ENCODE measurements at places on chromosomes 1 and 21.

DNA sequence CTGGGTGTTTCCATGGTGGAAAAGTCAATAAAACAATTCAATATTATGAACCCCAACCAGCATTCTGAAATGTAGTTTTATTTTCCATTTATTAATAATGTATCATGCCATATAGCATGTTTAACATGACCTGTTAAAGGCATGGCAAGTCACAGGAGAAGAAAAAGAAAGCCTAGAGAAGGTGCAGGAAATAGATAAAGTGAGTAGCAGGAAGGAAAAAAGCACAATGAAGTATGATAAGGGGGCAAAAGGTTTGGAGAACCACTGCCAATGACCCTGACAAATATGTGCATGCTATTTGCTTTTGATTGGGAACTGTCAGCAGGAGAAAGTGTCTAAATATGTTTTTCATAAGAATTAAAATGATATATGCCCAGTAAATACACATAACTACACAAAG lies 85.6 kb downstream of the HMCN1 start:
- no peak for DNase-seq

DNA sequence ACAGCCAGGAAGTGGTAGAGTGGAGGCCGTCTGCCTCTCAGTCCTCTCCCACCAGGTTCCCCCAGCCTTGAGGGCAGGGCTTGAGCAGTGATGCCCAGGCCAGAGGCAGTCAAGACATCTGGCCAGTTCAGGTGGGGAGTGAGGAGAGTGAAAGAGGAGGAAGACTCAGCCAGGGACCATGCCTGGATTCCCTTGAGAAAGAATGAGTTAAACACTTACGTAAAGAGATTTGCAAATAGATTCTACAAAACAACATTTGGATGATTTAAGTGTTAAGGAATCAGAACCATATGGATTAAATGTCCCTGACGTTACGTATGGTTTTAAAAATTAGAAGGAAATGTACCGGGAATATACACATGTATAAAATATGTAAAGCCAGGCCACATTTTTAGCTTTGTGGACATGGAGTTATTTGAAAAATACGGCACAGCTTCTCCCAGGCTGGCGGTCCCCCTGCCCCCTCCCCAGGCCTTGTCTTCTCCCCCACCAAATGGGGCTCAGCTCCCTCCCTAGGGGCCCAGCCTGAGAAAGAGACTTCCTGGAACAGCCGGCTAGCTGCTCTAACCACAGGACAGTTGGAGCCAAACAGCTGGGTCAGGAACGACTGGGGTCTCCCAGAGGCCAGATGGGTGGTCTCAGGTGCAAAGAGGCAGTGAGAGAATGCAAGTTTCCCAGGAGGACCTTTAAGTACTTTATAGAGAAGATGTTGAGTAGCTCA lies 188.3 kb upstream of the EDN2 start:
- no peak for DNase-seq

DNA sequence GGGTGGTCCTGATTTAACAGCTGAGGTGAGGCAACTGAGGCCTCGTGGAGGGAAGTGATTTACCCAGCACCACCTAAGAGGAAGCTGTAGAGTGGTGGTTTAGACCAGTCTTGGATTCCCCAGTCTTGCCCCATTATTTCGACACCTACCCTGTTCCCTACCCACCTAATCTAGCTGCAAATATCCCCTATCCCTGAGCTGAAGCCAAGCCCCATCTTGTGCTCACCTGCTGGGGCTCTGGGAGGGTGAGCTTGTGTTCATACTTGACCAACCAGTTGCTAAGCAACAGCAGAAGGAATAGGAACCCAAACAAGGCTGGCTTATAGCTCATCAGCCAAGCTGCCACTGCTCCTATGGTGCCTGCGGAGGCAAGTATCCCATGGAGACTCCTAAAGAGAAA lies 2.0 kb downstream of the TEX46 start:
- peak; percentile 19 for DNase-seq

- no peak for DNase-seq
Measured at GRCh38 chr1:180486092-180486491, 16.3 kb downstream of the ACBD6 start.

DNA sequence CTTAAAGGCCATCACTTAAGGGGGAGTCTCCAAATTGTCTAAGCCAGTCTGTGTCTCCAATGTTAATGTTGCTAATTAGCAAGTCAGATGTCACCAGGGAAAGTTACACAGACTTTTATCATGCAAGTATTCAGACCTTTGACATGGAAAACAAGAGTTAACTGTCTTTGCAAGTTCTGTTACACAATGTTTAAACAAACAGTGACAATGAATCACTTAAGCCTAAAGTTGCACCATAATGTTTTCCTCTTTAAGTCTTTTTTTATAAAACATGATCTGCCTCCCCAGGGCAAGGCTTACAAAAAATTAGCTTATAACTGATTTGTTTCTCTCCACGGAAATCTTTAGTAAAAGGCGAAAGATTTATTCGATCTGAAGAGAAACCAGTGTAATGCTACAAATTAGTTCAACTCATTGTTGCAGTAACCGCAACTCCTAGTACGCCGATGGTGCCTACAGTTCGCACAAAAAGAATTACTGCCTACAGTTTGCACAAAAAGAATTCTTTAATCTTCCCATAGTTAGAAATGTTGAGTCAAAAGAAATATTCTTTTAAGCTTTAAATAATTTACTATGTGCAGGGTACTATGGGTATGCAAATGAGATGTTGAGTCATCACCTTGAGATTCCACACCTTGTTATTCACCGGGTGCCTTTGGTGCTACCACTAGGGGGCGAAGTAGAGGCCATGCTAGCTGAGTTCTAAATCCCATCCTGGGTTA lies 45.3 kb downstream of the HHAT start:
- peak; percentile 44 for DNase-seq
